Prostate gland (tissue), 2 donors: ENCODE measurements at places on chromosomes 4 and X.

GRCh38 chr4:924107-925096, 7.7 kb downstream of the GAK start:
- DNase-seq, result no peak

GRCh38 chrX:154317391-154317995, 21.9 kb downstream of the TKTL1 start:
- DNase-seq, result no peak

- DNase-seq, result no peak
These were observed 334.9 kb downstream of the IL1RAPL1 start for GRCh38 chrX:28922106-28922505.

DNA sequence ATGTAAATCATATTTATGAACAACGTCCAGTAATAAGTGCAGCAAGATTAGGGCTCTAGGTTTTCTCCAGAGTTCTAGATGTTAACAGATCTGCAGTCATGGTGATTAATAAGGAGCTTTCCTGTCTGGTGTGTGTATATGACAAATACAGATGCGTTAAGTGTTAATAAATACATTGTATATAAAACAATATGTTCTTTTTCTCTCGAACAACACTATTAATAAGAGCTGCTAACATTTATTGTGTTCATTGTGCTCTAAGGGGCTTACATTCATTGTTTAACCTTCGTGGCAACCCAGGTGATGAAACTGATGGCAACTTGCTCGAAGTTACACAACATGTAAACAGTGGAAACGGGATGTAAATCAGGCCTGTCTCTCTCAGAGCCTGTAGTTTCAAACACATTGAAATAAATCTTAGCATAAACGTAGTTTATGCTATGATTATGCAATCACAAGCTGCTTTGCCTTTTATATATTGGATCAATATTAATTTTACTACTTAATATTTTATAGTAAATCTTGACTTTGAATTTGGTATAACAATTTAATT, 547 bp upstream of the CLGN start:
- DNase-seq, result no peak

GRCh38 chrX:470686-471085, 84.0 kb upstream of the PPP2R3B start:
- DNase-seq, result no peak

GRCh38 chr4:39609454-39609931, 29.2 kb downstream of the SMIM14 start:
- DNase-seq, result no peak

DNA sequence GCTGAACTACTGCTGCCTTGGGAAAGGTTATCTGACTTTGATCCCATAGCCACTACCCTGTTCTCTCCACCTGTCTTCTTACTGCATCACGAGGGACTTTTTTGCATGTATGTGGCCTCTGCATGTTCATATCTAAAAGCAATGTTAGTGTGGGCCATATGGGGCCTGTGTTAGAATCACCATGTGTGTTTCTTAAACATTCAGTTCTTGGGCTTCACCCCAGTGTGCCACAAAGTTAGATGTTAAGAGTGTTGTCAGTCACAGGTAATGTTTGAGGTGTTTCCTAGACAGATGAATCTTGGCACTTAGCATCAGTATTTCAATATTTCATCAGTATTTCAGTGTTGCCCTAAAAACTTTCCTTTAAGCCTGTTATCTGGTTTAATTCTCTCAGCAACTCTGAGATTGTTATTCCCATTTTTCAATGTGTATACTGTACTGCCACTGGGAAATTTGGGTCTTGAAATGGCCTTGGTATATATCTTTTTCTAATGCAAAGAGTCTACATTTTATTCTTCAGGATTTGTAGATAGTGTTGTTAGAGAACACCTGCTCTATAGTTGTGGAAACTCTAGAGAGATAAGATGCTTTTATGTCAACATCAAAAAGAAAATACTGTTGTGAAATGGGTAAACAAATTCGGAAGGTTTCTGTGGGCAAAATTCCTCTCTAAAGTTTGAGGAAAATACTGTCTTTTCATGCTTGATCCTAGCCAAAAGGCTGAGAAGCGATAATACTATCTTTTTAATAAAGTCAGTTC, 259.7 kb downstream of the BMPR1B start:
- no peak for DNase-seq

- no peak for DNase-seq
These were observed 41.7 kb downstream of the KLHL34 start for GRCh38 chrX:21616386-21616785.

DNA sequence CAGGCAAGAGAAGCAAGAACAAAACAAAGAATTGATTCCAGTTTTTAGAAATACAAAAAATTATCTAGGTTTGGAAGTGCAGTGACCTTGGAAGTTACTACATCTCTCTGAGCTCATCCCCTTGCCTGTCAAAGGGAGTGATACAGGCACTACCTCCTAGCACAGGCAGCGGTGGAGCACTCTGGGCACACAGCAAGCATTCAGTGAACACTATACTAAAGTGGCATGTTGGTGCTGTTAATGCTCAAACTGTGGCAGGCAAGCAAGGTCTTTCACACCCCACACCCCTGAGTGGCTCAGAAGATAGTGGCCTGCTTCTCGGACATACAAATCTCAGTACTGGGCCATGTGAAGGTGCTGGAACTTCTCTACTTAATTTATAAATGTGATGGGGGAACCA, 51.2 kb downstream of the DRD5 start:
- DNase-seq, result no peak

DNA sequence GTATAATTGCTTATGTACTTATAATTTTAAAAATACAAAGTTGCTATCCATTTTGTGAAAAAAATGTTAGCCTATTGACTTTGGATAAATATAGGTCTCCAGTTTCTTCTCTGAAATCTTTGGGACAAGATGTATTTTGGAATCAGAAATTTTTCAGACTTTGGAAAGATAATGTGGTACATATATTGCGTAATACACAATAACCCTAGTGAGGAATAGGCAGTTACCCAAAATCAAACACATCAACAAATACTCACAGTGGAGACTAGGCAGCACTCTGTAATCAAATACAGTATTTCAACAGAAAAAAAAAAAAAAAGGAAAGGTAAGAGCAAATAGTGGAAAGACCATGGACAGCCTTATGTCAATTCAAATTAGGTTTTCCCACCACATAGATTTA, 796.8 kb downstream of the ADGRL3 start:
- DNase-seq, result no peak

GRCh38 chr4:136838607-136839006, 693.7 kb downstream of the PCDH18 start:
- no peak for DNase-seq

GRCh38 chr4:140423106-140423505, 4.3 kb downstream of the CLGN start:
- DNase-seq, result no peak

DNA sequence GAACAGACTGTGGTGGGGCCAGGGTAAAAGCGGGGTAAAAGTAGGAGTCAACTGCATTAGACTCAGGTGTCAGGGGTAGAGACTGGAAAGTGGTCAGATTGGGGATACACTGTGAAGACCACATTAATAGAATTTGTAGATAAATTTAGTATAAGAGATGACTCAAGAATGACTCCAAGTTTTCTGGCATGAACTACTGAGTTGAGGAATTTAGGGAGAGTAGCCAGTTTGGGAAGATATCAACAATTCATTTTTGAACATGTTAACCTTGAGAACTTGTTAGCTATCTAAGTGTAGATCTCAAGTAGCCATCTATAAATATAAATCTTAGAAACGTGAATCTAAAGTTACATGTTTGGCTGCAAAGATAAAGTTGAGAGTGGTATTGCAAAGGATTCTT, 206.9 kb upstream of the HCCS start:
- no peak for DNase-seq

GRCh38 chr4:100590325-100590724, 72.5 kb upstream of the EMCN start:
- DNase-seq, result no peak

GRCh38 chrX:123807835-123808416, 51.9 kb upstream of the XIAP start:
- no peak for DNase-seq

- no peak for DNase-seq
These were observed 15.9 kb upstream of the RBM47 start for GRCh38 chr4:40645586-40645985.

DNA sequence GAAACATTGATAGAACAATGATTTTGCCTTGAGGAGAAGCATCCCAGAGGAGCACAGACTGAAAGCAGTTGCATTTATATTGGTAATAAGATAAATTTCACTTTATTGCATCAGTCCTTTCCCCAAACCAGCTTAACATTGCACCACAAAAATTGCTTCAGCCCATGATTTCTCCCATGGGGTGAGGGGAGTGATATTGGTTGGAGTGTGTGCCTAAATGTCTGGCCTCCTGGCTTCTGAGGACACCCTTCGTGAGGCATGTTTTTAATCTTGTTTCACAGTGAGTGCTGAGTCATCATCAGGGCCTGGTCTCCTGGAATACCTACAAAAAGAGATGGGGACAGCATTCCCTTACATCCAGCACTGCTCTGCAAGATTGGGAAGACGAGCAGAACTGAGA, 487.9 kb downstream of the C4orf33 start:
- no peak for DNase-seq
